Stimulated activated CD4-positive, alpha-beta T cell treated with anti-CD3 and anti-CD28 coated beads, Interleukin-15, amount 100 ng/mL, for 48 hours (primary cell): ENCODE measurements at places on chromosomes 3 and 15.

GRCh38 chr3:57009367-57009766, 51.1 kb upstream of the SPATA12 start:
- DNase-seq: no peak

DNA sequence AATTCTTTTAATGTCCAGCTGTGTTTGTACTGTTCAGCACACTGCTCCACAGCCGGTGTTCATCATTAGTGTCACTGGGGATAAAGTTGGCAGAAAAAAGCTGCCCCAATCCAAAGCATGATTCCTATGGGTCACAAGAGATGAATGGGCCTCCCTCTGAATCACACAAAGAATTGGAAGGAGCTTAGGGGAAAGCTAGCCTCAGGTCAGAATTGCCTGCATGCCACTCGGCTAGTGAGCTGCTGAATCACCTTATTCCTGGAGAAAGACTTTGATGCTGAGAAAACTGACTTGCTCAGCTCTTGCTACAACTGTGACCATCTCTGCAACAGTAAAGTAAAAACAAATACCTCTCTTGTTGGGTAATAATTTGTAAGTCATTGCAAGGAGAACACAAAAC, 3.5 kb downstream of the CCK start:
- no peak for DNase-seq

DNA sequence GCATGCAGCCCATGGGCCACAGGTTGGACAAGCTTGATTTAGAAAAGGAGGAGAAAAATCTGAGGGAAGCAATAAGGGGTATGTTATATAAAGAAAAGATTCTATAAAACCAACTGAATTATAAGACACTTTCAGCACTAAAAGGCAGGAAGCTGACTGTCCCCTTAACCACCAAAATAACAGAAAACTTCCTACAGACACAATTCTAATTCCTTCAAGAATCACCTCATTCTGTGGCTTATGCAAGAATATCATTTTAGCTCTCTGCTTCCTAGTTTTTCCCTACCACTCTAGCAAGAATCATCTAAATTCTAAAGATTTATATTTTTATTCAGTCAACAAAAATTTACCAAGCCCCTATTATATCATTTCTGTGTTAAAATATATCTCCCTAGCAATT, 6.3 kb downstream of the STAG1 start:
- DNase-seq: no peak

DNA sequence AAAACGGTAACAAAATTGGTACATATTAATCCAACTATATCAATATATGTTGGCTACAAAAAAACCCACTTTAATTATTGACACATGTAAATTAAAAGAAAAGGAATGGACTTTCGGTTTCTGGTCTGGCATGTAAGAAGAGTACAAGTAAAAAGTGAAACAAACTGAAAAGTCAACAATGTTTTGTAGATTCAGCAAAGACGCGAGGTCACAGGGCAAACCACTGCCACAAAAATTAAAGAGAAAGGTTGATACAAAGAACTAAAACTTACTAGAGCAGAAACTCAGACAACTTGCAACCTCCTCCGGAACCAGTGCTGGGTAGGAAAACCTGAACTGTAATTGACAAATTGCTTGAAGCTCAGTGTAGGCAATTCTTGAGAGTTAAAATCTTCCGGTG, 110.6 kb upstream of the ARPP21 start:
- no peak for DNase-seq

GRCh38 chr3:64311424-64312061, 86.3 kb upstream of the PRICKLE2 start:
- no peak for DNase-seq

- no peak for DNase-seq
Observed at GRCh38 chr3:51621091-51621892, 49.8 kb upstream of the TEX264 start.

DNA sequence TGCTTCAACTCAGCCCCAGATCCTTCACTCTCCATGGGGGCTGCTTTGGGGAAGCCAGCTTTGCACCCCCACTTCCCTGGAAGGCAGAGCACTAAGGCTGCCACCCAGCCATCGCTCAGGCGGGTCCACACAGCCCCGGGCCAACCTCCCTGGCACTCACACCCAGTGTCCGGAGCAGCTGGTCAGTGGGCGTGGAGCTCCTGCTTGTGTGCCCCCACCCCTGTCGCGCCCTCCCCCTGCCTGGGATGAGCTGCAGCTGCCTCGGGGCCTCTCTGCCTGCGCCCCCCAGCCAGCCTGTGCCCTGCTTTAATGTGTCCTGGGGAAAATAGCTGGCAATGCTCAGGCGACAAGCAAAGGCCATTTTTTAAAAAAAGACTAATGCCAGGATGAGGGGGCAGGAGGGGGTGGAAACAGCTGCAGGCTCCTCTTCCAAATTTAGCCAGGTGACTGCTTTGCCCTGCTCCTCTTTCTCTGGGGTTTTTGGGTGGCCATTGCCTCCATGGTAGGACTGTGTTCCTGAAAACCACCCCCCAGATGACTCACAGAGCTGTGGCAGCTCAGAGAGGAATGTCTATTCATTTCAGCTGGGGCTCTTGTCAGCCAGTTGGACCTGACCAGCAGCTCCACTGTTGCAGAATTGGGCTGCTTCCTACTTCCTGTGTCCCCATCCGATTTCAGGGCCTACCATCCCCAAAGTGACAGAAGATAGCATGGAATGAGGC, 65.0 kb downstream of the CEMIP start:
- no peak for DNase-seq

DNA sequence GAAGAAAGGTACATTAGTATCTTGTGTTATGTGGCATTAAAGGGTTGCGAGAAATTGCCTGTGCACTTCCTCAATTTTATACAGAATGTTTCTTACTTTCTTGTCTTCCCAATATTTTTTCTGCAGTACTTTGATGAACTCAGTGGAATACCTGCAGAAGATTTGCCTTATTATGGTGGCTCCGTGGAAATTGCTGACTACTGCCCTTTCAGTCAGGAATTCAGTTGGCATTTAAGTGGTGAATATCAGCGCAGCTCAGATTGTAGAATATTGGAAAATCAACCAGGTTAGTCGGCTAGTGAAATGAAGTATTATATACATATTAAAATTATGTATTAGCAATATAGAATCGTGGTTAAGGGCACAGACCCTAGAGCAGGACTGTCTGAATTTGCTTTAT, 61.3 kb downstream of the LMLN start:
- no peak for DNase-seq

- peak; percentile 0 for DNase-seq
Observed at GRCh38 chr3:19030522-19030839, 117.8 kb upstream of the KCNH8 start.

DNA sequence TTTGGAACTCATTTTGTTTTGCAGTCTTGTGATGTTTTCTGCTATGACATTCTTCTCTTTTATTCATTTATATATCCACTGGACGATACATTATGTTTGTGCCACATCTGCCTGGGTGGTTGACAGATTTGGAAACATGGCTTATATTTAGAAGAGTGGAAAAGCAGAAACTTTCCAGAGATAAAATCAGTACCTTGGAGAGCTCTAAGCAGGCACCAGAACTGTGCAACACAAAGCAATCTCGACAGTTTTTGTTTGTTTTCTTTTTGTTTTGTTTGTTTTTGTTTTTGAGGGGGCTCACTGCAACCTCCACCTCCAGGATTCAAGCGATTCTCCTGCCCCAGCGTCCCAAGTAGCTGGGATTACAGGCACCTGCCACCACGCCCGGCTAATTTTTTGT, 45.5 kb downstream of the SYN2 start:
- no peak for DNase-seq

DNA sequence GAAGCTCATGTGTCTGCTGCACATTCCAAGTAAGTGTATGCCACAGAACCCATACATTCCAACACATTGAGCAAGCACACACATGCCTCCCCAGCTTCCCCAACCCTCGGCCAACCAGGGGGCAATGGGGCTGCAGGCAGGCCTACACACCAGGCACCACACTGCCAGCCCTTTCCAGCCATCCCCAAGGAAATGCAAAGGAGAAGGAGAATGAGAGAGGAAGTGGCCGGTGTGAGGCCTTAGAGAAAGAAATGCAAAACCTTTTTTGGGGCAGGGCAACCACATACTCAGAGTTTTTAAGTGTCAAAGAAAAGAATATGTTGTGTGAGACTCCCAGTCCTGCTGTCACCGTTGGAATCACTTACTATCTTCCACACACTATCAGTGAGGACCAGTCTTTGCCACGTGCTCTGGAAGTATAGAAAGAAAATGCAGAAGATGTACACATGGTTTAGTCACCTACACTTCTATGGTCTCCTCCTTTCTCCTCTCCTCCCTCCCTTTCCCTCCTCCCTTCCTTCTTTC, 11.1 kb downstream of the IGF2BP2 start:
- no peak for DNase-seq

DNA sequence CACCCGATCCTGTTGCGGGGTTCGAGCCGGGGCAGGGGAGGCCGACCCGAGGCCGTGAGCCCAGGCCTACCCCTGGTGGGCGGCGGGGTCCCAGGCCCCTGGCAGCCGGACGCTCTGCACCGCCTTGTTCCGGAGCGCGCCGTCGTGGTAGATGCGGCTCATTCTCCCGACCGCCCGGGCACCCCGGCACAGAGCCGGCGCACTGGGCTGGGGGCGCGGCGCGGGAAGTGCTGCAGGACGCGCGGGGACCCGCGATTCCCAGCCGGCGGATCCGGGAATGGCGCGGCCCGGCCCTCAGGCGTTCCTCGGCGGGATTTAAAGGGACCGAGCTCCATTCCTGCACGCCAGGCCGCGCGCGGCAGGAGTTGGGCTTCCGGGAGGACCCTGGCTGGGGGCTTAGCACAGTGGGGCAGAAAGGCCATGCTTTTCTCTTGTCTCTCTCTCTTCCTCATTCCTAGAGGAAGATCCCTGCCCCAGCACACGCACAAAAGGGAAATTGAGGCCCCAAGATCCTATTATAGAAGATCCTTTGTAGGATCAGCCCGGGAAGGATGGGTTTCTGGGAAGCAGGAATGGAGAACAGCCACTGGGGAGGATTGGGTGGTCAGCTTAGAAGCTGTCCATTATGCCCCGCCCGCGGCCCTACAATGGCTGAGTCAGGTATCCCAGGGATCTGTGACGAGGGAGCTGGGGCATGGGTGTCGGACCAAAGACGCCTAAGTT, at the start of gene ARPIN:
ARPIN (minus strand) TSS at position 279 of the 723 bp plus-strand sequence; CDS start at position 162, 117 bp downstream.
- no peak for DNase-seq

DNA sequence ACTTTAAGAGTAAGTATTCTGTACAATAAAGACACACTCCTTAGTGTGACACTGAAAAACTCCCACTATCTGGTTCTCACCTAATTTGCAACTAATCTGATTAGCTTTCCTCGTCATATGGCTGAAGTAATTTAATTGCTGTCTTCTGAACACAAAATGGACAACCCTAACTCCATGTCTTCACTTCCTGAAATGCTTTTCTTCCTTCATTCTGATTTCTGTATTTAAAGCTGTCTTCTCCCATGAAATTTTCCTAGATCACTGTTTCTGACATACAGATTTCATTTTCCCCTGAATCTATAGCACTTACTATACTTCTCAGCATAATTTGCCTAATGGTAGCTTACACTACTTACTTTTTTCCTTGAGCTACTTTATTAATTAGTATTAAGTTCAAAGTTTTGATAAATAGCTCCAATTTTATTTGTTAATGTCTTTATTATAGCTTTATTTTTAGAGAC, 6.3 kb downstream of the CCPG1 start:
- DNase-seq: no peak

DNA sequence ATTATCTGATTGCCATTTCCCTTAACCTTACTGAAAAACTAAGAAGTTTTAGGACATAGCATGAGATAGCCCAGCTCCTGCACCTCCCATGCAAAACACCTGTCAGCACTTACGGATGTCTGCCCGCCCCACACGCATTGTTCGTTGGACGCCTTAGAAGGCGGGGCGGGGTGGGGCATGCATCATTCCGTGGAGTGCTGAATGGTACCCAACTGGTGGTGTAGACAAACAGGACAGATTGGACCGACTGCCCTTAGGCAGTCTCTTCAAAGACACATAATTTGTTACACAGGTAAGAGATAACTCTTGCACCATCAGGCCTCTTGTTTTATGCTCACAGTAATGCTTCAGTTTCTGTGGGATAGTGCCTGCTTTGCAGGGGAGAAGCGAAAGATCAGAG, 93.8 kb downstream of the SMAD6 start:
- no peak for DNase-seq

- no peak for DNase-seq
Observed at GRCh38 chr3:80006315-80006714, 238.5 kb upstream of the ROBO1 start.

DNA sequence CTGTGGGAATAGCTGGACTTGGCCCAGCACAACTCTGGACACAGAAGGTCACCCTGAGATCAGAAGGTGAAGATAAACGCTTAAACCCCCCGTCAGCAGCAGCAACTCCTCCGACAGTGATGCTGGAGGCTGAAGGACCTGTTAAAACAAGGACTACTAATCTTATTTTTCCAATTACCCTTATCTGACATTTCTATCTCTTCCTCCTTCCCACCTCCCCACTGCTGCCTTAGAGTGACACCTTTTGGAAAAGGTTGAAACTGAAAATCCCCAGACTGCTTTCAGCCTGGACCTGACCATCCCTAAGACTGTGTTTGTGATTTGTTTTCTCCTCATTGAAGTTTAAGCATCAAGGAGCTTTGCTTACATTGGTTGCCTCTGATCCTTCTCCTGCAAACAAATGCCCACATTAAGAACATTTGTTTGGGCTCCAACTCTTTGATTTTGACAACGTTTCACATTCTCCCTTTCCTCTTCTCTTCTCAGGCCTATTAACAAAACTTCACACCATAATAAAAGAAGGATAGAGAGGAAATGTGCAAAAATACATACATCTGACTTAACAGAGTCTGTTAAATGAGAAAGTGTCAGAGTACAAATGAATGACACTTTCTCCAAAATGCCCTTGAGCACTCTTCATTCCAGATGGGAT, 410.6 kb upstream of the WNT5A start:
- no peak for DNase-seq

DNA sequence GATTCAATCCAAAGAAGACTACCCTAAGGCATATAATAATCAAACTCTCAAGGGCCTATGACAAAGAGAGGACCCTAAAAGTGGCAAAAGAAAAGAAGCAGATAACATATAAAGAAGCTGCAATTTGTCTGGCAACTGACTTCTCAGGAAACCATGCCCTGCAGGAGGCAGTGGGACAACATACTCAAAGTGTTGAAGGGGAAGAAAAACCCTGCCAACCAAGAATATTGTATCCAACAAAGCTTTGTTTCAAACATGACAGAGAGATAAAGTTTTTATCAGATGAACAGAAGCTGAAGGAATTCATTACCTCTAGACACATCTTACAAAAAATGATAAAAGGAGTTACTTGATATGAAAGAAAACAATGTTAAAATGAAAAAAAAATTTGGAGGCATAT, 167.1 kb downstream of the VPS13C start:
- DNase-seq: no peak

DNA sequence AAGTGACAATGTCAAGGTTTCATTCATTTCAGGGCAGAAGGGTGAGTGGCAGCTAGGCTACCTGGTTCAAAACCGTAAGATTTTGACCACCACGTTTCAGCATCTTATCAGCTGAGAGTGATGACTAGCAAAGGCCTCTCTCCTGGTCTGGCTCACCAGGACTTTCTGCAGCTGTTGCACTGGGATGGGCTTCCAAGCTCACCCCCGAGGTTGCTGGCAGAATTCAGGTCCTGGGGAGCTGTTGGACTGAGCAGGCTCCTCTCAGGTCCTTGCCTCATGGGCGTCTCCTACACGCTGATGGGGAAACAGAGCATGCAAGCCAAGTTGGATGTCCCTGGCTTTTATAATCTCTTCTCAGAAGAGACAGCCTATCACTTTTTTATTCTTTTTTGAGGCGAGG, 88.8 kb upstream of the RNU6-1 start:
- DNase-seq: no peak
